ENCODE measurements at places on chromosomes 11 and 22.
A peak's percentile ranks its signal among the peaks of the same experiment; 100 is the strongest.

- no peak for DNase-seq
Measured at GRCh38 chr11:64130618-64131017, 35.3 kb downstream of the MACROD1 start.

- DNase-seq: peak; percentile 47
Measured at GRCh38 chr11:80163011-80163410, 722.2 kb upstream of the TENM4 start.

DNA sequence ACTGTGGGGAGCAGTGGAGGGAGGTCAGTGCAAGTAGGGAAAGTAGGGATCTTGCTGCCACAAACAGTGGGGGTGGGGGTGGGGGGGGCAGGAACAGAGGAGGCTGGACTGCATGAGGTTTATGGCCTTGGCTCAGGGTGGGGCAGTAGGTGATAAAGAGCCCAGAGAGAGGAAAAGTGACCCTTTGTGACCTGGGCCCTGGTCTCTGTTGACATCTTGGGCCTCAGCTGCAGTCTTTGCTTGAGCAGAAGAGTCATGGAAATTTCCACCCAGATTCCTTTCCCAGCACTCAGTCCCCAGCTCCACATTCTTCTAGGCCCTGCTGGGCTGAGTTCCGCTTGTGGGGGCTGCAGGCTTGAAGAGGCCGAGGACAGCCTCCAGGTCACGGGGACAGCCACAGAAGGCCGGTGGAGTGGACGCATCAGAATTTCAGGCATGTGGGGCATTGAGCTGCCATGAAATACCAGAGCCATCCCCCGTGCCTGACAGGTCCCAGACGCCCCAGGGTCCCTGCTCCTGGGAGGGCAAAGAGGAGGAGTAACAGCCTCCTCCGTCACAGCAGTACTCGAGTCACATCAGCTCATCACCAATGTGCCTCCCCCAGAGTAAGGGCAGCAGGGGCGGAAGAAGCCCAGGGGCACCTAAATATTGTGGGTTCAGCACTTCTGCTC lies 9.7 kb upstream of the MALAT1 start:
- peak; percentile 97 for DNase-seq

GRCh38 chr11:128496692-128497060 lies 90.7 kb downstream of the ETS1 start:
- no peak for DNase-seq

DNA sequence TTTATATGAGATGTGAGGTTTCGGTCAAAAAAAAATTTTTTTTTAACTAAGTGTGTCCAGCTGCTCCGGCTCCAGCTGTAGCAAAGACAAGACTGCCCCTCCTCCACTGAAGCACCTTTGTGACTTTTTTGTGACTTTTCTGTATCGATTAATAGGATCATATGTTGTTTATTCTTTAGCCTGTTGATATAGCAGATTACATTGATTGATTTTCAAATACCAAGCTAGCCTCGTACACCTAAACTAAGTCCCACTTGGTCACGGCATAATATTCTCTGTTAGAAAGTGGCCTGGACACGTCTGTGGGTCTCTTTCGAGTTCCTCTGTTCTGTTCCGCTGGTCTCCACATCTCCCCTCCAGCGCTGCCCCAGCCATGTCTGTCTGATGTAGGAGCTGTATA lies 126.8 kb downstream of the IGLL1 start:
- no peak for DNase-seq

- DNase-seq: no peak
Measured at GRCh38 chr11:75441804-75442132, 8.8 kb upstream of the KLHL35 start.

DNA sequence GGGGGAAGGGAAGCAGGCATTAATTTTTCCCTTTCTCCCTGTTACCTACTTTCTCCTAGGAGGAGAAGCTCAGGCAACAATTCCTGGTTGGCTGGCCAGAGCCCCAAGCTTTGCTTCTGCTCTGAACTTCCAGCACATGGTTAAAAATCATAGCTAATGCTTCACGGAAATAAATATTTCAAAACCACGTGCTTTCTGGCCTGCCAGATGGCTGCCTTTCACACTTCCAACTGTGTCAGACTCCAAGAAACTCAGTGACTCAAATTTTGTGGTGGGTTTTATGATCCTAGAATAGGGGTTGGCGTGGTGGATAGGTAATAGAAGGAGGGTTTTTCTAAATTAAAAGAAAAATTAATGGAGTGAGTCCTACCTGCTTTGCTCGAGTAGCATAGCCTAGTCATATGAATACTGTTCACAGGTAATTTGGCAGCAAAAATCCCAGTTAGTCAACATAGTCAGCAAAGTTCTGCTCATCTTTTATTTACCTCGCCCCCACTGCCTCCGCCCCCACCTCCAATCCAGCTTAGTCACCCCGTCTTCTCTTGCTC lies 58.6 kb downstream of the SC5D start:
- no peak for DNase-seq

DNA sequence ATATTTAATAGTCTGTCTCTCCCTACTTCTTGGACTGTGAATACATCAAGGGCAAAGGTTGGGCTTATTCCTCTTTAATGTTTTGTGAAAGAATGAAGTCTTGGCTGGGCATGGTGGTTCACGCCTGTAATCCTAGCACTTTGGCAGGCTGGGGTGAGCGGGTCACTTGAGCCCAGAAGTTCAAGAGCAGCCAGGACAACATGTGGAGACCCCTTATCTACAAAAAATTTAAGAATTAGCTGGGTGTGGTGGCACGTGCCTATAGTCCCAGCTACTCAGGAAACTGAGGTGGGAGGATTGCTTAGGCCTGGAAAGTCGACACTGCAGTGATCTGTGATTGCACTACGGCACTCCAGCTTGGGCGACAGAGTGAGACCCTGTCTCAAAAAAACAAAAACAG lies 20.2 kb downstream of the RNF121 start:
- peak; percentile 53 for DNase-seq

- no peak for DNase-seq
Measured at GRCh38 chr22:37363261-37363992, 63.9 kb downstream of the ELFN2 start.

- no peak for DNase-seq
Measured at GRCh38 chr11:24082241-24082640, 414.6 kb upstream of the LUZP2 start.

- no peak for DNase-seq
Measured at GRCh38 chr11:115891581-115891980, 387.4 kb upstream of the CADM1 start.

DNA sequence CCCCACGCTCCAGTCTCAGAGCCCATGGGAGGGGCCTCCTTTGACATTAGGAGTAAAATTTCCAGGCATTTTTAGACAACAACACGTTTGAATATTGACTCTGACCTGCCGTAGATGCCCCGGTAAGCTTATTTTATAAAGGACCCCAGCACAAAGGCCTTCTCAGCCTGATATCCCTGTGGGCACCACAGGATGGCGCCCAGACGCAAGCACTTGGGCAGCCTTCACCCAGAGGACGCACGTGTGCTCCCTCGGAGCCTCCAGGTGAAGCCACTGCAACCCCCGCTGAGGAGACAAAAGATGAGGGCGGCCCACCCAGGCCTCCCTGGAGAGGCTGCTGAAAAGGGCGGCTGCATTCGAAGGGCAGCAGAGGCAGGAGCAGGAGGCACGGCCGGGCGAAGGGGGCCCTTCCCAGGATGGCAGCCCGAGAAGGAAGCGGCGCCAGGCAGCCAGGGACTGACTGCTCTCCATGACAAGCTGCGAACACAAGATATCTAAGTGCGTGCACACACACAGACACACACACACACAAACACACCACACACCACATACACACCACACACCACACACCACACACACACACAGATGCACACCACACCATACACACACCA lies 15.2 kb upstream of the TH start:
- DNase-seq: peak; percentile 71

GRCh38 chr11:123233280-123233974 lies 38.4 kb upstream of the CLMP start:
- no peak for DNase-seq

GRCh38 chr11:127143251-127143650 lies 142.7 kb upstream of the KIRREL3 start:
- DNase-seq: no peak

DNA sequence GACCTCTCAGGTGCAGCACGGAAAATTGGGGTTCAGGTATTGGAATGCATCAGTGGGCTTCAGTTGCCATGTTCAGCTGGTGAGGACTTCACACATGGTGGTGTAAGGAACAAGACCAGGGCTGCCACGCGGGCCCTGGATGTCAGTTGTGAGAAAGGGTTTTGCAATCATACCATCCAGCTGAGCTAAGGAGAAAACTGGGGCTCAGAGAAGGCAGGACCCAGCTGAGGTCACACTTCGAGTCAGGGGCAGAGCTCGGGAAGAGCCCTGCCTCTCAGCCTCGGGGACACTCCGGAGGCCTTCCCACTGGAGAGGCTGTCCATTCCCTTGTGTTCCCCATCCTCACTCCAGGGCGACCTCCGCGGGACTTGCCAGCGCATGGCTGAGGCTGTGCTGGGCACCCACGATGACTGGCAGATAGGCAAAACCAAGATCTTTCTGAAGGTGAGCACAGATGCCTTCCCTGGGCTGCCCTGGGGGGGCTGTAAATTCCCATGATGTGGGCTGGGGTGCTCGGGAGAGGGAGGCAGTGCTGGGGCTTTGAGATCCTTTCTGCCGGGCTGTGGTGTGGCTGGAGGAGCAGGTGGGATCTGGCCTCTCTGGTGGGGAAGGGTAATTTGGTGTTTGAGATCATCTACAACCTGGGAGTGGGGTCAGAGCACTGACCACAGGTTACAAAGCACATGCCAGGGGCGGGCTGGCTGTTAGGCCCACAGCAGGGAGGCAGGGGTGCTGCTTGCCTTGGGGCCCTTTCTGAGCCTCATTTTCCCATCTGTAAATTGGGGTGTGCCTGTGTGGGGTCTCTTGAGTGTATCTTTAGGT lies 47.2 kb downstream of the MYO7A start:
- no peak for DNase-seq

DNA sequence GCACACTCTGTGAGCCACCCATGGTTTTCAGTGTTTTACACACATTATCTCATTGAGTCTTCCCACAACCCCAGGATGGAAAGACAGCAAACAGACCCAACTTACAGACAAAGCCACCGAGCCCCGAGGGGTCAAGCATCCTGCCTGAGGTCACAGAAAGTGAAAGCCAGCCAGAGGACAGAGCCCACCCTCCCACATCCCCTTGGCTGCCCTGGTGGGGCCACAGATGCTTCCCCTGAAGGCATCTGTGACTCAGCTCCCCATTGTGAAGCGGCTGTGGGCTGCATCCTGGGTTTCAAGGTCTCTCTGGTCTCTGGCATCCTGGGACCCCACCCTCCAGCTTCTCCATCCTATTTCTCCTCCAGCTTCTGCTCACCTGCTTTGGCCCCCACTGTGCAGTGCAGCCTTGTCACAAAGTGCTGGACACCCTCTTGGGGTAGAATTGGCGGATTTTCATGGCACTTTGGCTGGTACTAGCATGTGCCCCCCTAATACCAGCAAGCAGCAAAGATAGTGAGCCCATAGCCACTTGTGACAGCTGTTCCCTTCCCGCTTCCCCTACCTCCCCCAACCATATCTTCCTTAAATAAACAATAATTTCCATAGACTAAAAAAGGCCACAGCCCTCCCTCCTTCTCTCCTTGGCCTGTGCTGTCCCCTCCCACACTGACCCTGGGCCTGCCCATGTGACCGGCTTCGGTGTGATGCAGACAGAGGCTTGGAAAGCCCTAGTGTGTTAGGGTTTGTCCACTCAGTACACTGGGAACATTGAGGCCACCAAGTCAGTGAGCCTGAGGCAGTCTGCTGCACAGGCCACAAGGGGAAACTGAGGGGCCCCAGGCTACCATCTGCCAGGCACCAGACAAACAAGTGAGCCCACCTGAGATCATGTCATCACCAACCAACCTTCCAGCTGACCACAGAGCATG lies 53.9 kb upstream of the SHISAL1 start:
- DNase-seq: no peak

GRCh38 chr22:22449819-22450218 lies 58.7 kb downstream of the ZNF280B start:
- no peak for DNase-seq

GRCh38 chr11:132405728-132406127 lies 1035.3 kb downstream of the NTM start:
- DNase-seq: no peak

DNA sequence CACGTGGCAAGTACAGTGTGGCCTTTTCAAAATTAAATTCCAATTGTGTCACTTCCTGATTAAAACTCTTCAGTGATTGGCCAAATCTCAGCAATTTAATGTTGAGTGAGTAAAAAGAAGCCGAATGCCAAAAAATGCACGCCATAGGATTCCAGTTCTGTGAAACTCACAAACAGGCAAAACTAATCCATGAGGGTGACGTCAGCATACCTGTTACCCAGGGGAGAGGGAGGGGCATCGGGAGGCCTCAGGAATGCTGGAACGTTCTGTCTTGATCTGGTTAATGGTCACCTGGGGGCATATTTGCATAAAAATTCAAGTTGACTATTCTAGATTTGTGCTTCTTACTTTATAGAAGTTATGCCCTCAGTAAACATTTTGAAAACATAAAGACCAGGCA lies 39.9 kb upstream of the RAB1B start:
- DNase-seq: peak; percentile 57

GRCh38 chr11:31687861-31688260 lies 123.3 kb downstream of the PAX6 start:
- no peak for DNase-seq

- no peak for DNase-seq
Measured at GRCh38 chr11:20536784-20537183, 62.6 kb upstream of the SLC6A5 start.

GRCh38 chr22:48098243-48098920 lies 1335.9 kb downstream of the TBC1D22A start:
- no peak for DNase-seq

GRCh38 chr22:44404341-44405020 lies 91.7 kb upstream of the SHISAL1 start:
- DNase-seq: peak; percentile 16

DNA sequence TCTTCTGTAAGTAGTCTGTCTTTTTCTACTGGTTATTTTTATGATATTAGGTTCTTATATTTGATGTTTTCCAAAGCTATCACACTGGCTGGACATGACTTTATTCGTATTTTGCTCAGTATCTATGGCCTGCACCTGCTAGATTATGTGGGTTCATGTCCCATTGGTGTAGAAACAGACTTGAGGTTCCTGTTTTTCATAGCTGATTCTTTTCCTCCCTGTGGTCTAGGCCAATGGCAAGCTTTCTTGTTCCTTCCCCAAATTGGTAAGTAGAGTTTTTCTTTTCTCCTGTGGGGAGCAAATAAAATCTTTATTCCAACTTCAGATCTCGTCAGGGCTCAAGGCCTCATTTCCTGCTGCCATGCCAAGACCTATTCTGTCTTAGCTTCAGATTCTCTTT lies 30.2 kb upstream of the SWAP70 start:
- DNase-seq: no peak

- DNase-seq: no peak
Measured at GRCh38 chr11:17401316-17401715, 12.9 kb upstream of the KCNJ11 start.

DNA sequence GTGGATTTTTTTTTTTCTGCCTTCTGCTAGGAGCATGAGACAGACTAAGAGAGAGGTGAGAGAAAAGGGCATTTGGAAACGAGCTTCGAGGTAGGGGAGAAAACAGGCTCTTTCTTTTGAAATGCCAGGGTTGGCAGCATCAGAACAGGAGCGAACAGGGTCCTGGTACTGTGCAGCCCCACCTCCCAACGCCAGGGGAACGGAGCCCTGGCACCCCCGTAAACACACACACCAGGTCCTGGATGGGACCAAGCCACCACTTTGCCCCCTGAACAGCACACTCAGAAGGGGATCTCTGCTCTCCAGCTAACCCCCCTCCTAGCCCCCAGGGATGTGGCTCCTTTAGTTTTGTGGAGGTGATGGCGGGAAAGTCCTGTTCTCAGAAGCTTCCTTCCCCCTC lies 127.1 kb downstream of the CTTN start:
- peak; percentile 21 for DNase-seq

Data from Caco-2 (cell line).